Stimulated activated CD8-positive, alpha-beta memory T cell treated with anti-CD3 and anti-CD28 coated beads, Interleukin-7, amount 100 ng/mL, for 24 hours (primary cell): ENCODE measurements at places on chromosomes 3 and 15.

DNA sequence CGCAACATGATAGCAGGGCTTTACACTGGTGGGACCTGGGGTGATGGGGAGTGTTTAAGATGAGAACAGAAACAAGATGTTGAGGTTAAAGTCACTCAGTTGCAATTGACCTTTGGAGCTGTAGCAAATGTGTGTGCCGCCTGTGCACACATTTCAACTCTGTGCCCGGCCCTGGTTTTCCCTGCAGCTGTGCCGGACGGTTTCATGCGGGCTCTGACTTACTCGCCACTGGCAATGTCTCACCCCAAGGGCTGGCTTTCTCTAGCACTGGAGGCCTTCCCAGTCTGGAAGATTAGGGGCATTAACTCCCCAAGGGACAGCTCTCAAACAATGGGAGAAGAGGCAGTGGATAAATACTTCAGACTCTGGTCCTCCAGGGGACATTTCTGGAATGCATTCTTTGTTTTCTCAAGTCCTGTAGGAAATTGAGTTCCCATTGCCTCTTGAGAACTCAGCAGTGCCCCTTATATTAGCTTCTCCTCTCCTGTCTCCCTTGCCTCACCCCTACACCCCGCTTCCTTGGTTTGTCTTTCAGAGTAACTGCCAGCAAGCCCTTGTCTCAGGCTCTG is 152.5 kb downstream of the EDEM1 start:
- no peak for DNase-seq

- DNase-seq, result no peak
These were observed 1.9 kb downstream of the TBC1D2B start for GRCh38 chr15:78075490-78076230.

DNA sequence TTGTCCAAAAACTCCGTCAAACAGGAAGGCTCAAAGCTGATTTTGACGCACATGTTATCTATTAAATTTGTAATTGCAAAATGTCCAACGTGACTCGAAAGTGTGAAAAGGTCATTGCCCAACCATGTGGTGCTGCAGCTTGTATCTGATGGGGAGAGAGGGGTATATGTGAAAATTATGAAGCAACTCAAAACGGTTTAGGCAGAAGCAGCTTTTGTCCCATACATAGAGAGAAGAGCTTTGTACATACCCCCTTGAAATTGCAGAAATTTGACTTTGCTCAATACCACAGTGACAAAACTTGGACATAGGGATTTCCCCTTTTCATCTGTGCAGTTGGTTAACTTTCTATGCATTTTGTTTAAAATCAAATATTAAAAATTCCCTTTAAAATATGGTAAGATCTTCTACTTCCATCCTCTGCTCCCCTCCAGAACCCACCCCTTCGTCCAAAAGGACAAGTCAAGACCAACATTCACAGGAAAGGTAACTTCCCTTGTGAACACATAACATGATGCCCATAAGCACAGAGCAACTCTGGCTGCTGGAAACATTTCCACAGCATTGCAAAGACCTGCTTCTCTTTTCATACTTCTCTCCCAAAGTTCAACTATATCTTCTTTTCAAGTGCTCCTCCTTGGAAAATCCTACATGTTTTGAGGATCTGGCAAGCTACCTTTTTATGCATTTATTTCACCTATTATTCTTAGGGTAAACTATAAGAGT is 253.7 kb upstream of the THBS1 start:
- DNase-seq, result no peak

- no peak for DNase-seq
These were observed 1.1 kb downstream of the CMTM7 start for GRCh38 chr3:32392536-32393302.

DNA sequence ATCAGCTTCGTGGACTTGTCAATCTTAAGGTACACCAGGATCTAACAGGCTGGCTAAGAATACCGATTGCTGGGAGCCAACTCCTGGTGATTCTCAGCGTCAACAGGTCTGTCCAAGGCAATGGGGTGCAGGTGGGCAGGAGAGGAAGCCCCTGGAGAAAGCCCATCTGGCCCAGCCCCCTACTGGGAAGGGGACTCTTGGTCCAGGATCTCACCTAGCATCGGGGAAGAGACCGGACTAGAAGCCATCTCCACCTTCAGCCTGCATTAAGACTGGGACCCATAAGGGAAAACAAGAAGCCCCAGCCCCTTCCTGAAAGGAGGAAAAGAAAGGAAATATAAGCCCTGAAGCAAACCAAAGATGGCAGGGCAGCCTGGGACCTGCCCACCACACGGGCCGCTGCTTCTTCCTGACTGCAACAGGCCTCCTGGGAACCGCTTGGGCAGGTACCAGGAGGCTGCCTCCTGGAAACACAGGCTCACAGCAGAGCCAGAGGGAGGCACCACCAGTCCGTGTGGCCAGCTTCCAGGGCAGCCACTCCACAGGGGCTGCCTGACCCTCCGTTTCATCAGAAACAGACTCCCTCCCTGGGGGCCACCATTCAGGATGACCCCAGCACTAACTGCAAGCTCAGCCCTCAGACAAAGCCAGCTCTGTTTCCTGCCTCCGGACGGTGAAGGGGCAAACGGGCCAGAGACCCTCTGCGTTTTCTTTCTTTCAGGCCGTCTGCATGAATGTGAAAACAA is 100.2 kb downstream of the LRIG1 start:
- DNase-seq, result no peak
